Mammary epithelial cell (primary cell): ENCODE measurements at places on chromosomes 13 and 19. TPM values are rescaled to one million over a fixed set of nuclear protein-coding genes. Genes with fewer than 3 reads are reported as not detected.

The ZNF548 gene
- total RNA-seq: 15.2 and 15.3 TPM in 2 replicates

The PSG6 gene
- not detected for total RNA-seq

The NCR1 gene
- not detected for total RNA-seq

The LILRA1 gene
- total RNA-seq: not detected

The CCNA1 gene
- total RNA-seq: 19.3 TPM

The ZNF729 gene
- not detected in 2 replicates for total RNA-seq

The ANKRD10 gene
- total RNA-seq: 40.6 and 45.3 TPM in 2 replicates

The TGFBR3L gene
- 1.4 and 2.7 TPM in 2 replicates for total RNA-seq

The ZNF358 gene
- 21.7 and 30.0 TPM in 2 replicates for total RNA-seq

The ZNF223 gene
- 6.3 TPM for total RNA-seq

The CNMD gene
- total RNA-seq: not detected in 2 replicates

The FSD1 gene
- 4.0 and 7.8 TPM in 2 replicates for total RNA-seq

The ICAM5 gene
- total RNA-seq: 3.1 and 5.0 TPM in 2 replicates

The OR7A5 gene
- not detected in 2 replicates for total RNA-seq

The KLK15 gene
- total RNA-seq: not detected

The CABP5 gene
- not detected for total RNA-seq

The CCDC122 gene
- 6.7 TPM for total RNA-seq

The ZNF728 gene
- total RNA-seq: not detected in 2 replicates

The ZFP36 gene
- 13.3 TPM for total RNA-seq

The OSCAR gene
- total RNA-seq: 0.27 and 0.80 TPM in 2 replicates
